Inflammatory macrophage (primary cell): ENCODE measurements at places on chromosomes 13 and 19.

DNA sequence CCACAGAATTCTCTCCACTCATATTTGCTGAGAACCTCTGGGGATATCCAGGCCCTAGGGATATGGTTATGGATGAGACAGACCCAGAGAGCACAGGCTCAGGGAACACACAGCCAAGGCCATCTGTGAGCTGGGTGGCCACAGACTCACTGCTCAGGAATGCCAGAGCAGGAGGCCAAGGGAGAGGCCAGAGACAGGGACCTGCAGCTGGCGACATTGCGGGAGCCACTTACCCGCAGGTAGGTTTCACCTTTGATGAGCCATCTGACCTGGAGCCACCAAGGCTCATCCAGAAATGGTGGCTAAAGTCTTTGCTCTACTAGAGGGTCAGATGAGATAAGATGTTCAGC is 29.4 kb downstream of the CCNE1 start:
- DNase-seq, result no peak

GRCh38 chr13:34931572-34931971 is 10.5 kb upstream of the NBEA start:
- no peak for DNase-seq

DNA sequence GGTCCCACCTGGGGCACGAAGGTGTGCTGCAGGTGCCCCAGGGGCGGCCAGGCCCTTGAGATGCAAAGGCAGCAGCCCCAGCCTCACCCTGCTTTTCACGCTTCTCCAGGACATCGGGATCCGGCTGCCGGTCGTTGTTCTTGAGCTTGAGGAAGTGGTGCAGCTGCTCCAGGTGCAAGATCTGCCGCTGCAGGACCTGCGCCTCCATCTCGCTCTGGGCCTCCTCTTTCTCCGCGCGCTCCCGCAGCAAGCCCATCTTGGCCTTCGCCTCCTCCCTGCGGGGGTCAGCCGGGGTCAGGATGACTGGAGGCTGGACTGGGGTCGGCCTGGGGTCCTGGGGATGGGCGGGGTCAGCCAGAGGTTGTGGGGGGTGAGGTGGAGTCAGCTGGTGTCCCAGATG is 21.5 kb upstream of the EMP3 start:
- DNase-seq, result no peak

DNA sequence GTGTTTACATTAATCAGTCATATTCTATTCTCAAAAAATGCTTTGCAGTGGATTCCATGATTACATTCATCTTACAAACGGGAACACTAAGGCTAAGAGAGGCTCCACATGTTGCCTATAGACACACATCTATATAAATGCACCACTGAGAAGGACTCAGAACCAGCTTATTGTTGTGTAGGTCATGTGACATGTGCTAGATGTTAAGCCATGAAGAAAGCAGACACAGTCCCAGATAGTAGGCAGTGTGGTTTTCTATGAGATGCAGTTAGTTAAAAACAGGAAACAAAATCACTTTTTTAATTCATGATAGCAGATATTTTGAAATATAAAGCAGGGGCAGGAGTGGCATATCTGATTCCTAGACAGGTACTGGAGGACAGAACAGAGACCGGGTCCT is 10.7 kb downstream of the SIGLEC6 start:
- DNase-seq, result peak; percentile 44

DNA sequence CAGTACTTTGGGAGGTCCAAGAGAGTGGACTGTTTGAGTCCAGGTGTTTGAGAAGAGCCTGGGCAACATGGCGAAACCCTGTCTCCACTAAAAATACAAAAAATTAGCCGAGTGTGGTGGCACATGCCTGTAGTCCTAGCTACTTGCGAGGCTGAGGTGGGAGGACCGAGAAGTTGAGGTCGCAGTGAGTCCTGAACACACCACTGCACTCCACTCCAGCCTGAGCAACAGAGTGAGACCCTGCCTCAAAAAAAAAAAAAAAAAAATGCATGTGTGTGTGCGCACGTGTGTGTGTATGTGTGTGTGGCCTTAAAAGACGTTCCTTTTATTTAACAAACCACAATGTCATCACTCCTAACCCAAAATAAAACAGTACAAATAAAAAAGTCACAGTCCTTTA is 62.6 kb downstream of the MAP4K1 start:
- no peak for DNase-seq

GRCh38 chr19:41478171-41478570 is 35.2 kb downstream of the ERICH4 start:
- DNase-seq, result no peak

DNA sequence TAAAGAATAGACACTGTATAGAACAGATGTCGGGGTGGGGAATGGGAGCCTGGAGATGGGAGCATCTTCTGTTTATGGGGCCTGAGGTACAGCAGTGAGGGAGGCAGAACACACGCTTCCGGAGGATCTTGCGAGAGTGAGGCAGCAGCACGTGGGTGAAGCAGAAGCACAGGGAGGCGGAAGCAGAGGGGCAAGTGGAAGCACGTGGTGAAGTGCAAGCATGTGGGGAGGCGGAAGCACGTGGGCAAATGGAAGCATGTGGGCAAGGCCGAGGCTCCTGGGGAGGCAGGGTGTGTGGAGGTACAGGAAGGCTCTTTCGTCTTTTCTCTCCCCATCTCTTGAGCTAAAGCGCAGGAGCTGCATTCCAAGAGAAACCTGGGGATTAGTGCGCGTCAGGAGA is 198.4 kb downstream of the ATP8A2 start:
- no peak for DNase-seq

DNA sequence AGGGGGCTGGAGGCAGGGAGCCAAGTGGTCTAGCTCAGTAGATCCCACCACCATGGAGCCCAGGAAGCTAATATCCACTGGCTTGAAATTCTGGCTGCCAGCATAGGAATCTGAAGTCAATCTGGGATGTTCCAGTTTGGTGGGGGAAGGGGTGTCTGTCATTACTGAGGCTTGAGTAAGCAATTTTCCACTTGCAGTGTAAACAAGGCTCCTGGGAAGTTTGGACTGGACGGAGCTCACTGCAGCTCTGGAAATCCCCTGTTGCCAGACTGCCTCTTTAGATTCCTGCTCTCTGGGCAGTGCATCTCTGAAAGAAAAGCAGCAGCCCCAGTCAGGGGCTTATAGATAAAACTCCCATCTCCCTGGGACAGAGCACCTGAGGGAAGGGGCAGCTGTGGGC is 349.2 kb upstream of the KLHL1 start:
- no peak for DNase-seq

DNA sequence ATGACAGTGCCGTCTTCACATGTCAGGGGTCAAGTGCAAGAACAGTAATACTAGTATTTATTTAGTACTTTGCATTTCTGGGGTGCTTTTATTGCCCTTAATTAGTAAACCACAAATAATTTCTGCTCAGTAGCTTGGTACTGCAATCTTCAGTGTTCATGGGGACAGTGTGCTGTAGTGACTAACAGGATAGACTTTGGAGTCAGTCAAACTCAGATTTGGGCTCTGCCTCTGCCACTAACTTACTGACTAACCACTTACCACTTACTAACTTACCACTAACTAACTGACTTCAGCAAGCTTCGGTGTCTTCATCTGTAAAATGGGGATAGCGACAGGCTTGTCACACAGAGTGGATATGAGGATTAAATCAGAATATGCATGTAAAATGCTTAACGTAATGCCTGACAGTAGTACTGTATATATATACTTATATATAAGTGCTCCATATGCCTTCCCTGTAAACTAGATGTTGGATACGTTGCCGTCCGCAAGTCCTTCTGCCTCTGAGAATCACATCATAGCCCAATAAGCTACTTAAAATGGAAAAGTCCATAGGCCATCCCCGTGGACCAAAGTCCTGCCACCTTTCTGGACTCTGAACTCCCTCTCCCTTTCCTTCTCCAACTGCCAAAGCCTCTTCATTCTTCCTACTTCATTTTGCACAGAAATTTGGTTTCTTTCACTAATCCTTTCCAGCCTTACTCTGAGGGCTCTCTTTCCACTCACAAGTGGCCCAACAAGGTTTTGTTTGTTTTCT is 158.1 kb downstream of the ZIC5 start:
- DNase-seq, result no peak

- no peak for DNase-seq
Observed at GRCh38 chr13:59601993-59602392, 561.7 kb downstream of the DIAPH3 start.

- DNase-seq, result peak; percentile 35
Observed at GRCh38 chr13:69857183-69857821, 250.3 kb upstream of the ATXN8OS start.

DNA sequence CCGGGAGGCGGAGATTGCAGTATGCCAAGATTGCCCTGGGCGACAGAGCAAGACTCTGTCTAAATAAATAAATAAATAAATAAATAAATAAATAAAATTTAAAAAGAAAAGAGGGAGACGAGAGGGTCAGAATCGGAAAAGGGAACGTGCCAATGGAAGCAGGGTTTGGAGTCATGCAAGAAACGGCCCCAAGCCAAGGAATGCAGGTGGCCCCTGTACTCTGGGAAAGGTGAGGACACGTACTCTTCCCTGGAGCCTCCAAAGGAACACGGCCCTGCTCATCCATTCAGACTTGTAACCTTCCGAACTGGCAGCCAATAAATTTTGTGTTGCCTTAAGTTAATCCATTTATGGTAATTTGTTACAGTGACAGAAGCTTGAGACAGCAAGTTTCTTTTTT is 19.9 kb upstream of the PNMA8C start:
- no peak for DNase-seq

DNA sequence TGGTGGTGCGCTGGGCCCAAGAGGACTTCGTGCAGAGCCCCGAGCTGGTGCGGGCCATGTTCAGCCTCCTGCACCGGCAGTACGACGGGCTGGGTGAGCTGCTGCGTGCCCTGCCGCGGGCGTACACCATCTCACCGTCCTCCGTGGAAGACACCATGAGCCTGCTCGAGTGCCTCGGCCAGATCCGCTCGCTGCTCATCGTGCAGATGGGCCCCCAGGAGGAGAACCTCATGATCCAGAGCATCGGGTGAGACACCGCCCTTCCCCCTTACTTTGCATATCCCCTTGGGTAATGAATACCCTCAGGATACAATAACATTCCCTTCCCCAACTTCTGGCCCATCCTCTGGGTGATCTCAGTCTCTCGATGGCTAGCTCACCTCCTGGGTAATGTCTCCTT is 60.9 kb downstream of the RYR1 start:
- no peak for DNase-seq
